CD4-positive, alpha-beta memory T cell (primary cell): ENCODE measurements at places on chromosomes 5 and 9. TPM values are rescaled to one million over a fixed set of nuclear protein-coding genes. Genes with fewer than 3 reads are reported as not detected.

DNA sequence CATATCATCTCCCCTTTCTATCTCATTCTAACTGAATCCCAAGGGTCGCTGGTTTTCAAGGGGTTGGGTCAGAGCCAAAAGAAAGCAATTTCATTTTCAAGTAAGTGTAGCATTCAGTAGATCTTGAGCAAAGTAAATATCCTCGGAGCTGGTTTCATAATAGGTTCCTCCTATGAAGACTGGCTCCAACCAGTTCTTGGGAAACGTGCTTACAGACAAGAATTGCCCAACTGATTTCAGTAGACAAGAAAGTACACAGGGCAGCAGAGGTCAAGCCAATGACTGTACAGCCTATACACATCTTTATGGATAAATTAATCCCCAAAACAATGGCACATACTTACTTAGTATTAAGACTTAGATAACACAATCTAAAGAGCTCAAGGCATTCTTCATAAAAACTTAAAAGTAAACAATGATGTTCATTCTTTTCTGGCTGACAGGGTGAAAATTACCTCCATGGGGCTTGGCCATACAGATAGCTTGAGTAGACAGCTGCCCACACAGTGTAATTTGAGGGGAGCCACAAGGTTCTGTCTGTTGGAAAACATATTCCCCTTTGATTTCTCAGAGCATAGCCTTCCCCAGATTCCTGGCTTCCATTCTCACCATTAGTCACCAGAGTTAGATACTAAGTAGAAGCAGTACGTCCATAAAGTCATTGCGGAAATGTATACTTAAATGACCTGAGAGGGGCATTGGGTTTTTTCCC lies 163.9 kb downstream of the ARRDC3 start:
- no peak for DNase-seq

GRCh38 chr5:178227929-178228328 lies 4.7 kb downstream of the PHYKPL start:
- DNase-seq: no peak

MCIDAS gene
- total RNA-seq: not detected

CORO2A gene
- 8.6 TPM for total RNA-seq

DNA sequence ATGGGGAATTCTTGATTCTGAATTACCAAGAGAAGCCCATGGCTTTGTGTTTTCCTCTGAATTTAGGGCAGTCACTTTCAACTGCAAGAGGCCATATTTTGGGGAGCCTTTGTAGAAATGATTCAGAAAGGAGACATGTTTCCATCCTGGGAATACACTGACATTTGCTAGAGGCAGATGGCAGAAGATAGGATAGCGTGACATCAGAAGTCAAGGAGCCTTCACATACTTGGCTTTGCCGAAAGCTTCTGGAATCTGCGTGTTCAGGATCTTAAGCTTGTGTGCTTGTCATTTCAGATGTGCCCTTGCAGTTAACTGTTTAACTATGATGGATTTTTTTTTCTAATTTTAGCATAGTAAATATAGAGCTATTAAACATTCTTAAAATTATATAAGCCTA lies 296.2 kb downstream of the ARHGEF28 start:
- DNase-seq: no peak

DNA sequence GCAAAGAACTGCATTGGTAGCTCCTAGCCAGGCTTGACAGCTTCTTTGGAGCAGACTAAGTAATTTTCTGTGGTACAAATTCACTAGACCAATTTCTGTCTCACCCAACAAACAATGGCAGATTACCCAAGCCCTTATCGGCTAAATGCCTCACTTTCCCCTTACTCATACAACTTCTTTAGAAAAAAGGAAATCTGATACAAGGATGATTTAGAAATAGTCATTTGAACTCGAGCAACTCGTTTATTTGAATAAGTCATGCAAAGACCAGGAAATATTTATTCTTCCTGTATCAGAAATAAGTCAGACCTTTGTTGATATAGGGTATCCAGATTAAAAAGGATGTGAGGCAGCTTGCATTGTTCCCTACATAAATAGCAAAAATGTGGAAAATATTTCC lies 170.4 kb upstream of the CDH6 start:
- no peak for DNase-seq

GRCh38 chr5:176153741-176154140 lies 84.5 kb upstream of the SIMC1 start:
- no peak for DNase-seq

DNA sequence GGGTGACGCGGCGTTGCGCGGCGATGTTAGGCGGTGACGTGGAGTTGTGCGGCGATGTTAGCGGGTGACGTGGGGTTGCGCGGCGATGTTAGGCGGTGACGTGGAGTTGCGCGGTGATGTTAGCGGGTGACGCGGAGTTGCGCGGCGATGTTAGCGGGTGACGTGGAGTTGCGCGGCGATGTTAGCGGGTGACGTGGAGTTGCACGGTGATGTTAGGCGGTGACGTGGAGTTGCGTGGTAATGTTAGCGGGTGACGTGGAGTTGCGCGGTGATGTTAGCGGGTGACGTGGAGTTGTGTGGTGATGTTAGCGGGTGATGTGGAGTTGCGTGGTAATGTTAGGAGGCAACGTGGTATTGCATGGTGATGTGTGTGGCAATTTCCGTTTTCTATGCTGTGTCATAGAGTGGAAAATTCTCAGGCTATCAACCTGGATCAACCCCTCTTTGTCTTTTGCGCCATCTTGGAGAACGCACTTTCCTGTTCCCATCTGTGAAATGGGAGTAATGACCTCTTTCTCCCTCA lies 76.0 kb downstream of the ANKRD33B start:
- DNase-seq: no peak

DNA sequence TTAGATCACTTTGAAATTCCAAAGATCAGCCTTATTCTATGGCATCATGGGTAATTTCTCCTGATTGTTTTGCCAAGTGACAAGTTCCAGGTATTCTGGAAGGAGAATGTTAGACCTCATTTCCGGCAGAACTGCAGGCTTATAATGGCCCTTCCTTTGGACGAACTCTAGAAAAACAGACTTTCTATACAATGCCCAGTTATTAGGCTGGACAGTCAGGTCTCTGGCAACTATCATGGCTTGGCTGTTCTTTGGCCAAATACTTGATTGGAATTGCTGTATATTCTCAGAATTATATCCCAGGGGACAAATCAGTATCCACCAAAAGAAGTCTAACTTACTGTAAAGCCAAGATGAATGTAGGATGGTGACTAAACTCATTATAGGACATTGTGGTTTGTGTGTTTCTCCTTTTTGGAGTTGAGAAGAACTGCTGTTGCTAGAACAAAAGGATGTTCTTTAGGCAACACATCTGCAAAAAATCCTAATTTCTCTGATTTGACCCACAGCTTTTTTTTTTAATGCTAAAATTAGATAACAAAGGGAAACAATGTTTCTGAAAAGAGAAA lies 69.0 kb downstream of the ADAMTSL1 start:
- DNase-seq: no peak

RNF180 gene
- total RNA-seq: not detected

SLC25A2 gene
- total RNA-seq: 0.38 TPM

DNA sequence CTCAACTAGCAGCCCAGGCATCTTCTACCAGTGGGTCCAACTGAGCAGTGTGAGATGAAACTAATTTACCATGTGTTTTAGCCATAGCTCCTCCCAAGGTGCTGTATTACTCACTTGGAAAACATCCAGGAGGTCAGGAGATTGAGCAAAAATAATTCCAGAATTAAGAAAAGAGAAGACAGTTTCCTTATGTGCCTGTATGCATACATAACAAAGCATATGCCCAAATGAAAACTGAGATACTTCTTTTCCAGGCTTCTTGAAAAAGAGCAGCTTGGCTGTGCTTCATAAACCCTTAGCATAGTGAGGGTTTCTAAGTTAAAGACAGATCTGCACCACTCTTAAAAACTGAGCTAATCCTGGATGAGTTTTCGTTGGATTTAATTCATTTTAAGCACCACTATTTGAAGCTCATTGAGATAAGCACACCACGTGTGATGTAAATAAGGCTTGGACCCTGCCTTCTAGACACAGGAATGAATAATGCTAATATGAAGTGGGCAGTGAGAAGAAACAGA lies 119.4 kb downstream of the ADAMTS12 start:
- DNase-seq: no peak

GRCh38 chr9:29393064-29393463 lies 1819.8 kb upstream of the C9orf72 start:
- DNase-seq: no peak

GRCh38 chr9:116859763-116860162 lies 172.7 kb downstream of the TRIM32 start:
- no peak for DNase-seq
